ENCODE measurements at places on chromosomes 5 and 9.

DNA sequence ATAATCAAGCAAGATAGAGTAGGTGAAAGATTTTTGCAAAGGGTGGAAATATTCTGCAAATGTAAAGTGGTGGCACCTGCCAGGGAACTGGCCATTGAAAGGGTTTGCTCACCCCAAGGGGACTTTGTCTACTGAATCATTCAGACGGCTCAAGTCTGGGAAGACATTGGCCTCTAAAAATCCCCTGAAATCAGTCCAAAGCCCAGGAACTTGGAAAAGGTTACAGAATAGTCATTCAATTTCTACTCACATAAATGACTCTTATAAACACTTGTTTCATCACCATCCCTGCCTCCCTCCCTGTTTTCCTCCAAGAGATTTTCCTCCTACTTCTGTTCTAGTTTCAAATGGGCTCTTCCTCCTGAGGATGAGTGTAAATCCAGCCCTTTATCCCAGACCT, 28.5 kb downstream of the ZNF366 start:
- DNase-seq, result no peak

GRCh38 chr9:81373294-81373693, 316.1 kb downstream of the TLE1 start:
- DNase-seq, result no peak

DNA sequence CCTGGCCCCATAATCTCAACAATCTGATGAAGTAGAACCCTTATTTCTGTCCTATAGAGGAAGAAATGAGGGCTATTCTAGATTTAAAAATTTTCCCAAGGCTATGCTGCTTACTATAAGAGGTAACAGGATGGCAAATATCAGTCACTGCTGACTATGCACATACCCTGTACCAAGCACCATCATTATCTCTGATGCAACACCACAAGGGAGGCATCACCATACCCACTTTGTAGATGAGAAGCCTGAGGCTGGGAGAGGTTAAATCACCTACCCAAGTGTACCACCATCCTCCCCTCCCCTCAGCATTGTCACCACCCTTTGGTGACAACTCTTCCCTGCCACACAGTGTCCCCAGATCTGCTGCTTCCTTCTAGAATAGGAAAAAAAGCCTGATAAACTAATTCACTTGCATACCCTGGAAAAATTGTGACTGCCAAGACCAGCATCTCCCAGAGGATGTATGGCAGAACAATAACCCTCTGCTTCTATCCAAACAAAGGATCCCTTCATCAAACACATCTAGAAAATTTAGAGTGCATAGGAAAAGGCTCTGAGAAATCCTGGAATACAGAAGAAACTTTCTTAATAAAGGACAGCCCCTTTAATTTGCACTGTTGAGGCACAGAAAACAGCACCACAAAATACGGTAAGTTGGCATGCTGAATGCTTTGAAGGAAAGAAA, 48.3 kb downstream of the PRRC1 start:
- no peak for DNase-seq

GRCh38 chr5:27503813-27504212, 465.4 kb upstream of the CDH9 start:
- DNase-seq, result no peak

DNA sequence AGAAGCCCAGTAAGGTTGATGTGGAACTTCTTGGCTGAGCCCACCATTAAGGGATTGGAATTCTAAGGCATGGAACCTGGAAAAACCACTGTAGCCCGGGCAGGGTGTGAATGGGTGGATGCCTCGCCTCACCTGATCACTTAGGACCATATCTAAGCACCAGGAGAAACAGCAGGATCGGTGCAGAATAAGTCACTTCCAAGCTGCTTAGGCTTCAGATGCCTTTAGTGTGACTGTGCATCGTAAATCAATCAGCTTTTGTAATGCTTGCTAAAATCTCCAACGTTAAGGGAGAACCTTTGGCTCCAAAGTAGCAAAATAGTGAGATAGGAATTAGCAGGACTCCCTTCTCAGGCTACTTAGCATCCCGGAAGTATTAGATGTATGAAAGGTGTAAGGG, 103.9 kb upstream of the MEGF10 start:
- no peak for DNase-seq

DNA sequence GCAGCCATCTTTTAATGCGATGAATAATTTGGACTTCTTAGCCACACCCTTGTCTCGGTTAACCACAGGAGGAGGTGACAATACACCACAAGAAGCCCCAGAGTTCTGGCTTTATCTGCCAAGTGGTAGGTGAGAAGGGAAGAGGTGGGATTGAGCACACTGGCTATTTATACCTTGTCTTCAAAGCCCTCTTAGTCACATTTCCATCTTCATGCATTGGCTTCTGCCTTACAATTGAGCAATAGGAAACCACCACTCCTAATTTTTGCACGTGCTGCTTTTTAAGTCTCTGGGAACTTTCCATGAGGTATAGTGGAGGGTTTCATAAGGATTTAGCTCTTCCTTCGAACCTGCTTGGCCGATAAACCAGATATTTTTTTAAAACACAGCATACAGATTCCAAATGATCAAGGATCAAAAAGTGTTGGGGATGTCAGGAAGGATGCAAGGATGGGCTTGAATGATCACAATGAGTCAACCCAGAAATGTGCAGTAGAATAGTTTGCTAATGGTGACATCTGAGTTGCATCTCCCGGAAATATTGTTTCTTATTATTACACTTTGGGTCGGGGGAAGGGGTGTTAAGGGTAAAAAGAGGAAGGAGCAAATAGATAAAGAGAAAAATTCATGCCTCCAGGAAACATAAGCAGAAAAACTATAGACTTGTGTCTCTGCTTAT, 25.5 kb downstream of the PLAC8L1 start:
- DNase-seq, result peak; percentile 5
